ENCODE measurements at places on chromosomes 6 and 20.
A peak's percentile ranks its signal among the peaks of the same experiment; 100 is the strongest.

GRCh38 chr6:131982740-131983259 lies 31.6 kb upstream of the CCN2 start:
- DNase-seq = peak; percentile 95

- DNase-seq = no peak
Measured at GRCh38 chr6:109916759-109917158, 61.4 kb upstream of the GPR6 start.

DNA sequence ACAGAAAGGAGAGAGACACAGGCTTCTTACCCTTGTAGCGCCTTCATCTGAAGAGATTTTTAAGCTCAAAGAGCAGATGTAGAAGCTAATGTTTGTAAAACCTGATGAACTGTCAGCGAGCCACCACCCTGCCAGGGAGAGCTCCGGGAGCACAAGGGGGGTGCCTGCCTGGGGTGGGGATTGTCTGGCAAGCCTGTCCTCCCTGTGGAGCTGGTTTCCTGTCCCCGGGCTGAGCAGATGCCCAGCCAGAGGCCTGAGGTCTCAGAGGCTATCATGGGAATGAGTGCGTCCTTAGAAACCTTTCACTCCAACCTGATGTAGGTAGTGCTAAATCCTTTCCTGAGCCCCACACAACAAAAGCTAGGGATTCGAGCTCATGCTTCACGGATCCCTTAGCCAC lies 41.9 kb upstream of the NR2E1 start:
- DNase-seq = no peak

- no peak for DNase-seq
Measured at GRCh38 chr6:154653385-154653784, 79.8 kb upstream of the SCAF8 start.

DNA sequence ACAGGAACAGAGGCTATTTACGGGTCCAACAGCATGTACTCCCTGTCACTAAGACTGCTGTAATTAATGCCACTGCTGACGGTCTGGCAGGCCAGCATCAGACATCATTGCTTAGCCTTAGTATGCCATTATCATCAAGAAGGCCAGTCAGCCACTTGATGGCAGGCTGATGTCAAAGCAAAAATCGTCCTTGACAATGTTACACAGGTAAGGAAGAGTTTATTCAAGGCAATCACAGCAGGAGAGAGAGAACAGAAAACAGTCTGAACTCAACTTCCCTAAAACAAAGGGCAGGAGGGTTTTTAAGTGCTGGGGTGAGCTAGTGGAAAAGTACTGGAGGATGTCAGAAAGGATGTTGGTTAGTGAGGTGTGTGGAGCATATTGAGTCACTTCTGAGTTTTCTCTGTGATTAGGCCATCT lies 25.1 kb downstream of the FKBP1C start:
- DNase-seq = no peak

Data from GM04503 (cell line).